ENCODE measurements at places on chromosomes 7 and 10.

DNA sequence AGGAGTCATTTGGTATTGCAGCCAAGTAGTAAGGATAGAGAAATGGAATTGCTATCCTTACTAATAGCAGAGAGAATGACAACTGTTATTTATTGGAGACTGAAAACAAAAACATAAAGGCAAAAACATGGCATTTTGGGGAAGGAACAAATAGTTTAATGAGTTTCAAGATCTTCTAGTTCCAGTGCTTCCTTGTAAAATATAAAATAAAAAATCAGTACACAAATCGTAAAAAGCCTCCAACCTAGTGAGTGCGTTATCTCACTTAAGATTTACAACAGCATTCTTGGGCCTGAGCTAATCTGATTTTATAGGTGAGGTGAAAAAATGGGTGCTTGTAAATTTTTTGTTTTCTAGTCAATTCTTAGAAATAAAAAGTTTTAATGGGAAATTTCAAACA, 3.3 kb downstream of the RBM33 start:
- no peak for DNase-seq

GRCh38 chr10:91589015-91589657, 43.7 kb downstream of the PPP1R3C start:
- no peak for DNase-seq

- DNase-seq, result no peak
These were observed 55.8 kb downstream of the NCAPG2 start for GRCh38 chr7:158648787-158649186.

DNA sequence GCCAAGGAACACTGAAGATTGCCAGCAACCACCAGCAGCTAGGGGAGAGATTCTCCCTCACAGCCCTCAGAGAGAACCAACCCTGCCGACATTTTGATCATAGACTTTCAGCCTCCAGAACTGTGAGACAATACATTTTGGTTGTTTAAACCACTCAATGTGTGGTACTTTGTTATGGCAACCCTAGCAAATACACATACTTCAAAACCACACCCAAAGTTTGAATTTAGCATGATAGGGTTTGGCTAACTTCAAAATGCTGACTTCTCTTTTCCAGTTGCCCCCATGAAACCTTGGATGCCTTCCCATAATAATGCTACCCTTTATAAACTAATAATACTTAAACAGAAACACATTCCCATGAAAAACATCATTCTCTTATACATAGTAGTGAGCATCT, 149.8 kb downstream of the DGKI start:
- DNase-seq, result no peak

GRCh38 chr10:114294549-114294948, 55.5 kb downstream of the VWA2 start:
- no peak for DNase-seq

- peak; percentile 59 for DNase-seq
These were observed 11.3 kb upstream of the TSPAN15 start for GRCh38 chr10:69439813-69440506.

DNA sequence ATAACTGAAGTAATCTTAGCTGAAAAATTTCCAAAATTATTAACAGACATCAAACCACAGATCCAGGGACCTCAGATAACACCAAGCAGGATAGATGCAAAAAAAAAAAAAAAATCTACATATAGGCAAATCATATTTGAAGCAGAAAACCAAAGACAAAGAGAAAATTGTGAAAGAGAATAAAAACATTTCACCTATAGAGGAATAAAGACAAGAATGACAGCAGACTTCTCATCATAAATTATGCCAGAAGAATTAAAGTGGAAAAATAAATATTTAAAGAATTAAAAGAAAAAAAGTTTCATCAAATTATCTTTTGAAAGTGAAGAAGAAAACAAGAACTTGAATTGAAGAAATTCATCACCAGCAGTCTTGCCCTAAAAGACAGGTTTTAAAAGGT, 467.5 kb downstream of the GPAM start:
- DNase-seq, result no peak

- no peak for DNase-seq
These were observed 54.9 kb downstream of the MET start for GRCh38 chr7:116726713-116727431.

DNA sequence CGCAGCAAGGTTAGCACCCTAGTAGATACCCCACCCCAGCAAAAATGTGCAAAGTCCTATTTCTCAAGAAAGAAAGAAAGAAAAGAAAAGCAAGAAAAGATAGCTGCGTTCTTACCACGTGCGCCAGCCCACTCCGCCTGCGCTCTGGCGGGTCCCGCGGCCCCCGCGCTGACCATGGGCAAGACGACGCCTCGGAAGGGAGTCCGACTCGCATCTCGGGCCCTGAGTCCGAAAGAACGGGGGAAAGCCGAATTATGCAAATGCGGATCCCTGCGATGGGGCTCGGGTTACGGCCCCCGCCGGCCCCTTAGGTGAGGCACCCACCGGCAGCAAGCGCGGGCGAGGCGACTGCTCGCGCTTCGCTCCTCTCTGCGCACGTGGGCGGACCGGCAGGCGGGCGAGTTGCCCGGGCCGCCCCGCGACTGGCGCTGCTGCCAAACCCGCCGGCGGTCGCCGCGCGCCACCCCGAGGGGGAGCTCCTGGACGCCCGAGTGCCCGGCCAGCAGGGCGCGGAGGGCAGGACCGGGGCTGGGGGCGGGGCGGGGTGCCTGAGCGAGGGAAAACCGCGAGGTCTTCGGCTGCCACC, 2.4 kb upstream of the EGR2 start:
- peak; percentile 17 for DNase-seq
